Liver (tissue), 10 donors: ENCODE measurements at places on chromosomes 3 and 15. TPM values are rescaled to one million over a fixed set of nuclear protein-coding genes. Genes with fewer than 3 reads are reported as not detected.

Gene BTLA
- 0.25 TPM for total RNA-seq

Gene LRCH3
- total RNA-seq = 67.2 TPM

Gene PPARG
- total RNA-seq = 15.7 TPM

Gene GP5
- 3.3 TPM for total RNA-seq

Gene ISL2
- 0.14 TPM for total RNA-seq

Gene CD86
- 4.0 TPM for total RNA-seq

Gene SELENOT
- total RNA-seq = 52.7 TPM

Gene ZXDC
- total RNA-seq = 17.2 TPM

Gene GABRR3
- total RNA-seq = not detected

Gene HSPBAP1
- total RNA-seq = 3.7 TPM

Gene P2RY13
- total RNA-seq = 6.1 TPM

Gene WWTR1
- total RNA-seq = 11.8 TPM

Gene ACVR2B
- 7.3 TPM for total RNA-seq

Gene CCR3
- not detected for total RNA-seq

Gene SERPINI2
- not detected for total RNA-seq

Gene GALNT15
- total RNA-seq = 2.8 TPM

Gene RHOV
- total RNA-seq = not detected

Gene ADAMTS9
- total RNA-seq = 13.8 TPM

Gene OXTR
- 0.28 TPM for total RNA-seq

Gene INSYN1
- total RNA-seq = 0.25 TPM

Gene PIERCE2
- 0.23 TPM for total RNA-seq

Gene PLCH1
- total RNA-seq = 0.33 TPM

Gene KNG1
- 605 TPM for total RNA-seq

Gene FILIP1L
- 1.4 TPM for total RNA-seq

Gene THSD4
- 11.5 TPM for total RNA-seq

Gene MYD88
- 60.3 TPM for total RNA-seq

Gene CD276
- total RNA-seq = 30.4 TPM

Gene GOLGA6L7
- total RNA-seq = not detected

Gene TNFAIP8L3
- total RNA-seq = 4.9 TPM

Gene SEMA5B
- 1.1 TPM for total RNA-seq
